ENCODE measurements at places on chromosomes 13 and 19.

DNA sequence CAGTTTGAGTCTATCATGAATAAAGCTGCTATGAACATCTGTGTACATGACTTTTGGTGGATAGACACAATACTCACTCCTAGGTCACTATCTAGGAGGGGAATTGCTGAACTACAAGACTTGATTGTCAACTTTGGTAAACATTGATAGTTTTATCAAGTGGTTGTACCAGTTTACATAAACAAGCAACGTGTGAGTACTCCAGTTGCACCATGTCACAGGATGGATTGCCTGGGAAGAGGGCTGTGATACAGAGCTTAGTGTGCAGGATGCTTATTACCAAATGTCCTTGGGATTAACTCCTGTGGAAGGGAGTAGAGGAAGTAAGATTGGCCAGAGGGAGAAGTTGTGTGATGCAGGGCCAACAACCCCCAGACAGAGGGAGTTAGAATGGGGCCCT lies 37.7 kb downstream of the RAP2A start:
- no peak for DNase-seq

GRCh38 chr13:93758575-93758974 lies 532.0 kb downstream of the GPC6 start:
- DNase-seq: no peak

- DNase-seq: no peak
Measured at GRCh38 chr13:28529836-28530235, 34.9 kb upstream of the FLT1 start.

DNA sequence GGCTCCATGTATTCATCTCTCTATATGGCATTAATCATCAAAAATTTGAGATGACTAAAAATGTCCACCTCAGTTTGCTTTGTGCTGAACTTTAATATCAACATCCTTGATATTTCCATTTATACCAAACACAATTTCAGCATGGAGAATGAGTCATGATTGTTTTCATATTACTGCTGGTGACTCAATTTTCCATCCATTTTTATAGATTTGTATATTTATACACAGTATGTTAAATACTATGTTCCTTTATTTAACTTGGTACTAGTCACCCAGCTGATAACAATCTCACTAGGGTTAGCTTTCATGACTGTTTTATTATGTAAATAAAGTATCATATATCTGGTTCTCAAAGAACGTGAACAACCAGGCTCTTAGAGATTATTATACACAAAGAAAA lies 1255.1 kb downstream of the SLITRK1 start:
- DNase-seq: no peak

- DNase-seq: no peak
Measured at GRCh38 chr13:96299235-96299634, 209.3 kb downstream of the HS6ST3 start.

GRCh38 chr13:41408746-41409145 lies 48.6 kb upstream of the RGCC start:
- no peak for DNase-seq

GRCh38 chr19:57227502-57227901 lies 3.3 kb upstream of the AURKC start:
- no peak for DNase-seq

- peak; percentile 93 for DNase-seq
Measured at GRCh38 chr19:13839130-13839937, 37.6 kb upstream of the NANOS3 start.

DNA sequence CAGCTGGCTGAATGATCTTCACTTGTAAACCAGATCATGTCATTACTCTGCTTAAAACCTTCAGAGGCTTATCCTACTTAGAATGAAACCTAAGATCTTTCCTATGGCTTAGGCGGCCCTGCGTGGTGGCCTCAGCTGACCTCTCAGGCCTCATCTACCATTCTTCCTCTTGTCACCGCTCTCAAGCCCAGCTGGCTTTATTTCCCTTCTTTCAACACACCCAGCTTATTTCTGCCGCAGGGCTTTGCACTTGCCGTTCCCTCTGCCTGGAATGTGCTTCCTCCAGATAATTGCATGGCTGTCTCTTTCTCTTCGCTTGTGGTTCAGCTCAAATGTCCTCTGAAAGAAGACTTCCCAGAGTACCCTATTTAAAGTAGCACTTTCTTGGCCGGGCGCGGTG lies 3.6 kb upstream of the ASF1B start:
- no peak for DNase-seq

DNA sequence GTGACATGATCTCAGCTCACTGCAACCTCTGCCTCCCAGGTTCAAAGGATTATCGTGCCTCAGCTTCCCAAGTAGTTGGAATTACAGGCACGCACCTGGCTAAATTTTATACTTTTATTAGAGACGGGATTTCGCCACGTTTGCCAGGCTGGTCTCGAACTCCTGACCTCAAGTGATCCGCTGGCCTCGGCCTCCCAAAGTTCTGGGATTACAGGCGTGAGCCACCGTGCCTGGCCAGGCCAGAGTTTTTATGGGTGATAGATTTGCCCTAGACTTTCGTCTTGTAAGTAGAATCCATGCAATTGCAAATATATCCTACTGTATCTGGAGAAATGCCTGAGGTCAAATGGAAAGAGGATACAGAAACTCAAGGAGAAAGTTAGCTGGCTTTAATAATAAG lies 819.9 kb upstream of the SLITRK1 start:
- no peak for DNase-seq

DNA sequence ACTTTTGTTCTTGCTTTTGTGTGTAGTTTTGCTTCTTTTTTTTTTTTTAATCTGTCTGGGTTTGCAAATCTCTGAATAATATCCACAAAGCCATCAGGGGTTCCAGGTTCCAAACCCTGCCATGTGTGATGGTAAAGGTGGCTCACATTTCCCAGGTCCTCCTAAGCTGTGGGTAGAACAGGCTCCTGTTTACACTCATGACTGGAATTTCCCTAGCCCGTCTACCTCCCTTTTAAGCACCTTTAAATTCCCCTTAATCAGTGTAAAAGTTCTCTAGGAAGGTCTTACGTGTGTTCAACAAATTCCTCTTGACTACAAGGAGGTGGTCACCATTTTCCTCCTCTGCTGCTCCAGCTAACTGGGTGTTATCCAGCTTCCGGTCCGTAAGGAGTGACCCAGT lies 62.8 kb downstream of the EFNB2 start:
- no peak for DNase-seq

DNA sequence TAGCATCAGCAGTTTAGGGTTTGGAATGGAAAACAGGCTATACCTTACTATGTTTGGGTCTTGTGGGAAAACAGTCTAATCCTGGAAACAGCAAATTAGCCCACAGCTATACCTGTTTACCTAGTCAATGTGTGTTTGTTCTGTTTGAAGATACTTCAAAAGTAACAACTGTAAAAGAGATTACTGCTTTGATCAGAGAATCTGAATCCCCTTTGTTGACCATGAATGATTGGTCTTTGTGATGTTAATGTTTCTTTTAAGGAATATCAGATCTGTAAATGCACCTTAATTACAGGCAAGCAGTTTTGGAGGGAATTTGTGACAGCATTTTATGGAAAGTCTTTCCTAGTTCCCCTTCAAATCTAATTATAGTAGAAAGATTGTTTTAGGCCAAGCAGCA lies 20.7 kb upstream of the KLF5 start:
- DNase-seq: no peak

GRCh38 chr19:28494461-28494860 lies 718.5 kb downstream of the UQCRFS1 start:
- no peak for DNase-seq

GRCh38 chr13:113814435-113814821 lies 49.4 kb downstream of the GAS6 start:
- no peak for DNase-seq

- DNase-seq: no peak
Measured at GRCh38 chr19:10669246-10669645, 15.1 kb downstream of the ILF3 start.

DNA sequence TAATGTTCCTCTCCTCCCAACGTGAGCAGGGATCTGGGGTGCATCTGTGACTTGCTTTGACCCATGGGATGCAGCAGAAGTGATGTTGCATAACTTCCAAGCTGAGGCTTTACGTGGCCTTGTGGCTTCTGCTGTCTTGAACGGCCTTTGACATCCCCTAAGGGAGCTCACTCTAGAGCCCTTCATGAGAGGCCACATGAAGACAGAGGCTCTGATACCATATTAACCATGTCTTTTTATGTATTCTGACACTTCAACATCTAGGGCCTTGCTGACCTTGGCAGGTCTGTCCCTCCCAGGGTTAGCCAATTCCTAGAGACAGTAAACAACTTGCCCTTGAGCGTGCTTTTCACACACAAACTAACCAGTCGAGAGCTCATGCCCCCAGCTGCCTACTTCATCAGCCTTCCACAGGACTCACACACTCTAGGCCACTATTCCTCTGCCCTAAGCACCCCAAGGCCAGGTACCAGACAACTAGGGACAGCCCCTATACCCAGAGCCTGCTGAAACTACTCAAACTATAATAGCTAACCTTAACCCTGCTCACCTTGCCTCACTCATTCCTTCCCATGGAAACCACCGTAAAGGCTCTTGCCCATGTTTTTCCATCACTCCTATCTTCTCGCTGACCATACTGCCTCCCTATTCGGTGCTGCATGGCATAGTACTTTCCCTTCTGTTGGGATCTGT lies 45.4 kb downstream of the CCDC70 start:
- no peak for DNase-seq

DNA sequence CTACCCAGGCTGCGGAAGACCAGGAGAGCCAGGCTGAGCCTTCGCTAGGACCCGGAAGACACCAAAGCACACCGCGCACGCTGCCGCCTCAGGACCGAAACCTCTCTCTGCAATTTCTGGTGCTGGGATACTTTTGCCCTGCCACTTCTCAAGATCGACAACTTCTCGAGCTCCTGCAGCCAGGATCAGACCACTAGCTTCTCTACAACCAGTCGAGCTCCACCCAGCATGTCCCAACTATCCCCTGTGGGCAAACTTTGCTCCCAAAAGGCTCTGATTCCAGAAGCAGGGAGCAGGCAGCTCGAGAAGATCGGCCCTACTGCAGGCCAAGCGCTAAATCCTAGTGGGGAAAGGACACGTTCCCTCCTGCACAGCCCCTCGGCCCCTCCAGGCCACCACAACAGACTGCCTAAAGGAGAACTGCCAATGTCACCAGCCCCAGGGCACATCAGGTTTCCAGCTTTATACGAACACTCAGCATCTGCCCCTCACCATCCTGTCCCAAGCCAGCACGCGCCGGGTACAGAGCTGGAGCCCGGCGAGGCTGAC lies 979 bp downstream of the AKAP8 start:
- peak; percentile 50 for DNase-seq

DNA sequence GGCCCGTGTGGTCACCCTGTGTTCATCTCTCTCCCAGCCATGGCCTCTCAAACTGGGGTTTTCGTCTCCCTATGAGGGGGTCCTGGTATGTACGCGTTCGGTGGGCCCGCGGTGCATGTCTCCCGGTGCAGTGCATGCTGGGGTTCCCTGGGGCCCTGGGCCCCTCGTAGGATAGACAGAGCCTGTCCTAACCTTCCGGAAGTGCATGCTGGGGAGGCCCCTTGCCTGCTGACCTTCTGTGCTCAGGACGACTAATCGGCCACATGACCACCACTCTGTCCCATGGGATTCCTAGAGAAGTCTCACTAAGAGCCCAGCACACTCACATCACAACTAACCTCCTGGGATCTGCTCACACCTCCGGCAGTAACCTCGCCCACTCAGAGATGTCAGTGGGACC lies 4.9 kb upstream of the USE1 start:
- DNase-seq: no peak

DNA sequence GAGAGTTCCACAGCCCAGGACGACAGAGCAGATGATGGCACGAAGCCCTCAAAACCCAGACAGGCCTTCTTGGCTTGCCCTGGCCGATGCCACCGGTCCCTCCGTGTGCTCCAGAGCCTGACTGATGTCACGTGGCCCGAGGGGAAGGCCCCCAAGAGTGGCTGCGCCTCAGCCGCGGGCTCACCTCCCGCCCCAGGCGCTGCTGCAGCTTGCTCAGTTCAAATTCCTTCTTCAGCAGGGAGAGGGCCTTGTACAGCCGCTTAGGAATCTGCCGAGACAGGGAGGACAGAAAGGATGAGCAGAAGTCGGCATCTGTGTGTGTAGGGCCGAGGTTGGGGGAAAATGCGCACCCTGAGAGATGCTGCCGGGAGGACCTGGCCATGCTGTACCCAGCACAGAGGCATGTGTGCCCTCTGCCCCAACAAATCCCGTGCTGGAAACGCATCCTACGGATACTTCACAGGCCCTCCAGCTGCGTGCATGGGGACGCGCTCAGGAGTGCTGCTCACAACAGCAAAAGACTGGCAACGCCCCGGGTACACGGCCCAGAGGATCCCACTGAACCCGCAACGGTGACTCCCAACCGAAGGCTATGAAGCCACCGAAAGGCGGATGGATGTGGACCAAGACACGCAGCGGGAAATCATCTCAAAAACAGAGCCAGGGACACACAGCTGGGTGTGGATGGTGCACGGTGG lies 12.9 kb downstream of the LONP1 start:
- no peak for DNase-seq

DNA sequence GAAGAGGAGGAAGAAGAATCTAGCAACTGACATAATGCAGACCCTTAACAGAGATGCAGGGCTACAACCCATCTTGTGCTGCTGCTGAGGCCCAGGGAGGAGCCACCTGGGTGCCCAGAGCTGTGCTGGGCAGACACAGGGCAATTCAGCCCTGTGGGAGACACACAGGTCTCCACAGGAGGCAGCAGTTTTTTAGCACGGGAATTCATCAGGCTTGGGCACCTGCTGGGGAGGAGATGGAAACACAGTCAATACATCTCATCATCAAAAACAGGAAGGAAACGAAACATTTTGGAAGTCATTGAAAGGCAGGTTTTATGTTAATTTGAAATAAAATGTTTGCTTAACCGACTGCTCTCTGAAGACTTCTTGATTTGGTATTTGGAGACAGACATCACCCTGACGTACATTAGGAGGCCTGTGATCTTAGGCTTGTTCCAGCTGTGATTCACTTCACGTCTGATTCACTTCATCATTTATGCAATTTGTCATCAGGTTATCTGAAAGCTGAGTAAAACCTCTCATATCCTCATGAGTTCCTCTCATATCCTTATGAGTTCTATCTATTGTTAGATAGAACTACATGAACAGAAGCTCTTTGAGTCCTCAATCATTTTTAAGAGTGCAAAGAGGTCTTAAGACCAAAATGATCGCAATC lies 77.4 kb downstream of the CYSLTR2 start:
- DNase-seq: no peak

- no peak for DNase-seq
Measured at GRCh38 chr13:72383646-72384045, 343.8 kb downstream of the MZT1 start.

GRCh38 chr13:38180670-38181069 lies 169.0 kb upstream of the UFM1 start:
- DNase-seq: no peak

GRCh38 chr19:51811344-51811743 lies 16.4 kb downstream of the FPR3 start:
- no peak for DNase-seq
